ENCODE measurements at places on chromosomes 16 and 17. TPM values are rescaled to one million over a fixed set of nuclear protein-coding genes. Genes with fewer than 3 reads are reported as not detected.

Gene KPNB1
- total RNA-seq: 236 TPM

Gene SCGB1C2
- total RNA-seq: not detected

Gene CDH16
- total RNA-seq: not detected

Gene GPRC5C
- total RNA-seq: 0.26 TPM

Gene KRT15
- total RNA-seq: not detected

Gene SLC5A11
- 0.40 TPM for total RNA-seq

Gene WSB1
- total RNA-seq: 205 TPM

Gene HOXB13
- not detected for total RNA-seq

Gene NTN1
- 0.14 TPM for total RNA-seq

Gene CDK10
- 114 TPM for total RNA-seq

Gene GLP2R
- total RNA-seq: not detected

Gene CCP110
- 17.5 TPM for total RNA-seq

Data from natural killer cell (primary cell).